NCI-H2081 treated with DMSO at 0.1 percent for 48 hours (cell line): ENCODE measurements at places on chromosomes 5 and 9.

DNA sequence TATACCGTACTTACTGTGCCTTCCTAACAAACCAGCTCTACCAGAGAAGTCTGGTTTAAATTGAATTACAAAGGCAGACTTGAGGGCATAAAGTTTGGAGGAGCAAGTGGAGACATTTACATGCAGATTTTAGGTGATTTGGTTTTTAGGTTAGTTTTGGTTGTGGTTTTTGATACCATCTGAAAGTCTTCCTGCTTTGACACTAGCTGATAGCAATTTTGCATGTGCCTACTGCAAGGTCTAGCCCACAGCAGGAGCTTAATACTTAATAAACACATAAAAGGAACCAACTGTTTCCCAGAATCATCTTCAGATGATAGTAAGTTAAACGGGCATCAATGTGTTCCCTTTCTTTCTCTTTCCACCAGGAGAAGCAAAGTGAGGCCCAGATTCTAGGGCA, 3.4 kb upstream of the ESM1 start:
- no peak for DNase-seq

DNA sequence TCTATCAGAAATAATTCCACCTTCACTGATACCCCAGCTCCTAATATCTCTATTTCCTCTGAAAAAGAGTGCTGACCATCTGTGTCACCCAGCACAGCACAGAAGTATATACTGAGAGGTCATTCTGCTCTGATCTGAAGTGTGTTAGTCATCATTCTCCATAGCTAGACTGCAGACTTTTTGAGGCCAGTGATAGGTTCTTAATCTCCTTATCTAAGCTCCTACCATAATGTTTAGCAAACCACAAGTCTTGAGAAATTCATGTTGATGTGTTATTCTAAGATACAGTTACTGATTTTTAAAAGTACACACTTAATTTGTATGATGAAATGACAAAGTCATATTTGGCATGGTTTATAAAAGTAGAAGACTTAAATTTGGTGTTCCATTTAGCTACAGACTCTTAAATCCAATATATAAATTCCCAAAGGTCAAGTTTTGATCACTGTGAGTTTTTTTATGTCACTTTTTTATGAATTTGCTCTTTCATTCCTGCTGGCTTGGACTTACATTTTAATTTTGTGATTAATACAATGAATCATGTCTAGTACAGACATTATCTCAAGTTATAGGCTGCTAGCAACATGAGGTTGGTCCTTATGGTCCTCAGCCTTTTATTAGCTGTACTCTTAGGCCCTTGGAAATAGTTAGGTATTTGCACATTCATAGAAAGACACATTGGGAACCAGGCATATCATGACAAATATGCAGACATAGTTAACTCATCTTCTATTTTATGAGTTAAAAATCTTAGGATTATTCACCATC, 380.8 kb downstream of the EBF1 start:
- DNase-seq: no peak

- no peak for DNase-seq
These were observed 25.7 kb upstream of the LHX2 start for GRCh38 chr9:123985869-123986268.

- peak; percentile 30 for DNase-seq
These were observed 221.7 kb downstream of the DIRAS2 start for GRCh38 chr9:90420768-90421513.

DNA sequence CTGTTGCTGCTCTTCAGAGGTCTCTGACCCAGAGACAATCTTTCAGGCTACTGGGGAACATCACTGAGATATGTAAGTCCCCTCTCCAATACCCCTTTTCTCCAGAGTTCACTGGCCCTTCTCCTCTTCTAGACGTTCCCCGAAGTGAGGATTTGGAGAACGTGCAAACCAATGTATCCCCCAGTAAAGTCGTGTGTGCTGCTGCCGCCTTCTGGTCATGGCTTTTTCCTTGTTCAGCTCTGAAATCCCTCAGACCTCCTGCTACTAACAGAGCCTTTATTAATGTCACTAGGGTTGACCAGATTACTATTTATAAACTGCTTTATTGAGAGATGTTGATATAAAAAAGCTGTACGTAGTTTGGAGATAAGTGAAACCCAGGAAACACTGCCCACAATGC, 1028.6 kb downstream of the CDH9 start:
- DNase-seq: no peak

DNA sequence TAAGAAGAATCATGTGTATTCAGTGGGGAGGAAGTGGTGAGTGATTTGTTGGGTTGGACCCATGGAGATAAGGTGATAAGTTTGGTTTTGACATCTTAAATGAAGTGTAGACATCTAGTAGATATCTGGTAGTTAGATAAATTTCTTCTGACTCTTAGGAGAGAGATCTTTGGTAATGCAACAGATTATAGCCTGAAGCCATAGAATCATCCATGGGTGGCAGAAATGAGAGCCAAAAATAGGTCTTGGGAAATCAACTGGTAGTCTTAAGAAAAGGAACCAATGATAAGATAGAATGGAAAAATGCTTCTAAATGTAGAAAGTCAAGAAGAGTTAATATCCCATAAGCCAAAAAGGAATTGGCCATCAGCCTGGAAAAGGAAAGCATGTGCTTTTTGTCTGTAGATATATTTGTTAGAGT, 532.7 kb upstream of the GRAMD2B start:
- DNase-seq: no peak

- DNase-seq: no peak
These were observed 11.6 kb downstream of the RAI14 start for GRCh38 chr5:34667705-34668104.

GRCh38 chr5:61327760-61328753, 4.0 kb upstream of the ZSWIM6 start:
- no peak for DNase-seq

DNA sequence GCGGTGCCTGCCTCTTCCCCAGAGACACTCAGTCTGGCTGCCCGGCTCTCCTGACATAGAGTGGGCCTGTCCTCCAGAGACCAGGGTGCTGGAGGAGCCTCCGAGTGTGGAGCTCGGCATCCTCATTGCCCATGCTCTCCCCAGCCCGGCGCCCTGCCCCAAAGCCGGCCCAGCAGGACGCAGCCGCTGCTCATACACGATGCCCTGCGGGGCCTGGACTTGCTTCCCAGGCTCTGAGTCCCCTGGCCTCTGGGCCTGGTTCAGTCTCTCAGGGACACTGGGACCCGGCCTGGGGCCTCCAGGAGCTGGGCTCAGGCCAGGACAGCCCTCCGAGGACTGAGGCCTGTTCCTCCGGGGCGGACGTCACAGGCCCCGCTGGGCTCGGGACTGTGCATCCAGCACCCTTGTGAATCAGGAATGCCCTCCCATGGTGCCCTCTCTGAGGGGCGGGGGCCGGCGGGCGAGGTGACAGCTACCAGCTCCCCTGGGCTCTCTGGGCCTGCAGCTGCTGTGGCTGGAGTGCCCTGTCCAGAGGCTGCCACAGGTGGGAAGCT, 23.2 kb downstream of the TPPP start:
- no peak for DNase-seq

DNA sequence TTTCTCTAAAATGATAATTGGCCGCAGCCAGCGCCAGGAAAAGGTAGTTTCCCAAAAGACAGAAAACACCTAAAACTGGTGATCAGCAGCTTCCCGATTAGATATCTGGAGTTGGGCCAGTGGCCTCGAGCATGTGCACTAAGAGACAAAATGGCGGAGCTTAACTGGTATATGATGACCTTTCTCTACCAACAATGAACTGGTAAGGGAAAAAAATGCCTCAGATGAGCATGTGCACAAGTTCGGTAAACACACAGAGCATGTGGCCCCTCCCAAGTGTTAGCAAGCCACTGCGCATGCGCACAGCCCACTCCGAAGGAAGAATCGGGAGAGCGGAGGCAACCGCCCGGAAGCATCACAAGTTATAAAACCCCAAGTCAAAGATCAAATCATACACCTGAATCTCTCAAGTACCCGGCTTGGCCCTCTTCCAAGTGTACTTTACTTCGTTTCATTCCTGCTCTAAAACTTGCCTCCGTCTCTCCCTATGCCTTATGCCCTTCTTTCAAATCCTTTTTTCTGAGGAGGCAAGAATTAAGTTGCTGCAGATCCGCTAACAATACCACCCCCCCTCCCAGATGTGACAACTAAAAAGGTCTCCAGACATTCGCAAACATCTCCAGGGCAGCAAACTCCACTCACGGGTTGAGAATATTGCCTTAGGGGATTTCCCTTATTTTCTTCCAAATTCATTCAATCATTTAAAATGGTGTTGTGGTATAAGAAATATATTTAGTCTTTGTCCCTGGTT, 15.0 kb upstream of the PTBP3 start:
- DNase-seq: no peak

- DNase-seq: no peak
These were observed 361.9 kb upstream of the SMARCA2 start for GRCh38 chr9:1653282-1653681.

DNA sequence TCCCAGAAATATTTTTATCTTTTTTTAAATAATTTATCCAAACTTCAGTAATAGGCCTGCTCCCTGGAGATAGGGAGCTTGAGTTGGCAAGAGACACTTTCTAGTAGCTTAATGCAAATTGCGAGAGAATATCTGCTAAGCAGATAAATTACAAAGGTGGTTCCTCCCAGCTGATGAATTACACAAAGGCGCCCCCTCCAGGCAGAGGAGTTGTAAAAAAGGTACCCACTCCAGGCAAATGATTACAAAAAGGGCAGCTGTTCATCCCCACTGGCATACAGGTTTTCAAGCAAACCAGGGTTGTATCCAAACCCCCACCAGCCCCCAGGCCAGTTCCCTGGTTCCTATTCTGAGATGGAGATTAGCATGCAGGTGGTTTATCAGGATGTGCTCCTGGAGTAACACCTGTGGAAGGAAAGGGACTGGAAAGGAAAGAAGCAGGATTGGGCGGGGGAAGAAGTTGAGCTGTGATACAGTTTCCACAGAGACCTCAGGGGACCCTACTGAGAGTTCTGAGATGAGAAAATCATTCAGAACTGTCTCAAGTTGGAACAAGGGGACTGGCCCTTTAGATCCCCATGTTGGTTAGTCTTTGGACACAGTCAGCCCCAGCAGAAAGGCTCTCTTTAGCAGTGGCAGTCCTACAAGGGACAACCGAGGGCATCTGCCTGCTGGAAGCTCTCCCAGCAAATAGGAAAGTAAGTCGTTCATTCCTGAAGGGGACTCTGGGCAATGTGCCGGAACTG, 25.5 kb downstream of the ESM1 start:
- no peak for DNase-seq

GRCh38 chr9:89418882-89419640, 78.9 kb downstream of the SEMA4D start:
- DNase-seq: no peak

GRCh38 chr5:83740741-83741140, 20.1 kb upstream of the HAPLN1 start:
- DNase-seq: no peak

DNA sequence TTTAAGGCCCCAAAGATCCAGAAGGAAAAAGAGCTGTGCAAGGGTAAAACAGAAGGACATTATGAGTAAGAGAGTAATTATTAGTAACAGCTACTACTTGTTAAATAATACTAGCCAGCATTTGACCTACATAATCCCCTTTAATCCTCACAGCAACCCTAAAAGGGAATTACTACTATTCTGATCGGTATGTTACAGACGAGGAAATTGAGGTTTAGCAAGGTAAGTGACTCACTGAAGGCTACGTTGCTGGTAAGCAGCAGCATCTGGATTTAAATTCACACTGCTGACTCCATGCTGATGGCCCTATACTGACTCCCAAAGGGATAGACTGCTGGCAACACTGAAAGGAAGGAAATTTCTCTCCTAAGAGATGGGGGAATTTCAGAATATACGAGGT, 3.7 kb upstream of the FSD1L start:
- no peak for DNase-seq

DNA sequence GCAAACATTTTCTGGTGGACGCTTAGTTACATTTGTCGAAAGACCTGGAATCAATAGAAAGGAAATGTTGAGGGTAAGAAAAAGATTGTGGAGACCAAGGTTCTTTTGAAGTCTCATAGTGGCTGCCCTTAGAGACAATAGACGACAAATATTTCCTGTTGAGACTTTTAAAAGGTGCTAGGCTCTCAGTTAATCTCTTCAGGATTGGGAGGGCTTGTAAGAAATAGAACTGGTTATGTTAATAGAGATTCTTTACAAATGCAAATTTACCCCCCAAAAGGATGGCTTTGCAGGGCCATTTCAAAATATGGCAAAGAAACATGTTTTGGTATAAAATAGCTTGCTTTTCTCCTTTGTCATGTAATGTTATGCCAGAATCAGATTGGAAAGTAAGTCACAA, 428.2 kb upstream of the CTNND2 start:
- no peak for DNase-seq

DNA sequence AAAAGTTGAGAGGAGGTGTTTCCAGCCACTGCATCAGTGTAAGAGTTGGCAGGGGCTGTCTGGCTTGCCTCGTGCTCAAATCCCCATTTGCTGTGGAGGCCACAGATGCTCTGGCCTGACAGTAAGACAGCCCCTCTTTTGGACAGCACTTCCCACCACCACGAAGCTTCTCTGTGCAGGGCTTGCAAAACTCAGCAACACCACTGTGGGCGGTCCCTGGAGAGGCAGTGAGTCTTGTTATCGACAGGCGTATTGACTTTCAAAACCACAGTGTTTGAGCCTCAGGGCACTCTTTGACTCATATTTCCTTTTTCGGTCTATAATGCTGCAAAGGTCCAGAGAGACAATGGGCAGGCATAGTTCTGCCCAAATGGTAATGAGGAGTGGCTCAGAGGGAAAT, 539.5 kb downstream of the EBF1 start:
- DNase-seq: no peak

DNA sequence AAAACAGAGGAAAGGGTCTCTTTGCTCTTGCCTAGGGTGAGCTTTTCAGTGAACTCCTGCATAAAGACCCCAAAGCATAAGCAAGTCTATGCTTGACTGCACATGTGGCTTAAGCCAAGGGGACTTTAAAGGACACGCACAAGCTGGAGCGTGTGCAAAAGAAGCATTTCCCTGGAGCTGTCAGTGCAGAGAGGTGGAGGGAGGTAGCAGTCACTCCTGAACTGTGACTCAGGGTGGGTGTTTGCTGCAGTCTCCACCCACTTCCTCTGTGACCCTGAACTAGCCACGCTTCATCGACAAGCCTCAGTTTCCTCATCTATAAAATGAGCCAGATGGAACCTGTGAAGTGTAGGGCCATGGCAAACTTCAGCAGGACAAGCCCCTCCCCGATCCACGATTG, 72.4 kb downstream of the PDZD2 start:
- DNase-seq: no peak

DNA sequence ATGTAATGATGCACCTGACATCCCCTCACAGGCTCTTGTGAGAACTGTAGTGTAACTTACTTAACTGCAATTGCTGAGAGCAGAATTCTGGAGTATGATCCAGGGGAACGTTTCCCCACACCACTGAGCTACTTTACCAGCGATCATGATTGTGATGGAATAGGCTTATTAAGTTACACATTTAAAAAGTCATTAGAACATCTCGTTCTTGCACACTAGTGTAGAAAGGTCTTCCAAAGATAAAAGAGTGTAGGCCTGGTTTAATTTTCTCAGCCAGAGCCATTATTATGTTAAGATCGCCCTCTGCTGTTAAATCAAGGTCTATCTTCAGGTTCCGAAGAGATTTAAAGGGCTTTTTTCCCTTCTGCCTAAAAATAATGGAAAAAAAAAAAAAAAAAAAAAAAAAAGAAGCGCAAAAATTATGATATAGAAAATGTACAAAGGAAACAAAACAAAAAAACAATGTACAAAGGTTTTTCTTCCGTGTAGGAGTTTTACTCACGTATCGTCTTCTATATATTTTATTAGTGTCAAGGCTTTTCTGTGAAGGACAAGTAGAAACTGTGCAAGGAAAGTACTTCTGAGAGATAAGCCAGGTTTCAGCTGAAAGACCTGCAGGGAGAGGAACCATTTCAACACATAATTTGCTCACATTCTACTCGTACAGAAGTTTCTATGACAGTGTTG, 18.6 kb upstream of the MOB3B start:
- DNase-seq: peak; percentile 7

GRCh38 chr5:66960369-66961137, 236.0 kb downstream of the CD180 start:
- no peak for DNase-seq
